ENCODE measurements at places on chromosomes 11 and 22. TPM values are rescaled to one million over a fixed set of nuclear protein-coding genes. Genes with fewer than 3 reads are reported as not detected.
A peak's percentile ranks its signal among the peaks of the same experiment; 100 is the strongest.

GRCh38 chr22:27139935-27140511 lies 482.6 kb downstream of the MIAT start:
- DNase-seq, result peak; percentile 71

DNA sequence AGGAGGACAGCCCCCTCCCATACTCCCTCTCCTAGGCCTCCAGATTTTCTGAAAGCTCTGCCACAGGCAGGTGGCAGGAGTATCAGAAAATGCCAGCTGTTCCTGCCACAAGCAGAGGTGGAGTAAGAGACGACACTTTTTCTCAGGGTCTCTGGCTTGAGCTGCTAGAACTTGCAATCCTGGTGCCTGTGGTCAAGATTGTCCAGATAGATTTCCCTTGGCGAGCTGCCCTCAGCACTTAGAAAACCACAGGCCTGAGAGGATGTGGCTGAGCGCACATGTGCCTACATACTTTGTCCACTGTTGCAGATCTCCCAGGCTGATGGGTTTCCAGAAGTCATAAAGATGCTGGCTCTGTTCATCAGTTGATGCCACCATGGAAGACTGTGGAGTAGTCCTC lies 65.7 kb upstream of the NAV2 start:
- DNase-seq, result peak; percentile 47

Gene KCNJ1
- 2.6 TPM for total RNA-seq

- DNase-seq, result no peak
Observed at GRCh38 chr11:65863889-65864705, 3.9 kb downstream of the MUS81 start.

- peak; percentile 65 for DNase-seq
Observed at GRCh38 chr11:61152816-61153592, 8.2 kb downstream of the VPS37C start.

GRCh38 chr11:62026739-62027370 lies 59.4 kb upstream of the FTH1 start:
- DNase-seq, result no peak

Gene TRPM5
- not detected for total RNA-seq

Gene HDHD5
- 11.3 TPM for total RNA-seq

DNA sequence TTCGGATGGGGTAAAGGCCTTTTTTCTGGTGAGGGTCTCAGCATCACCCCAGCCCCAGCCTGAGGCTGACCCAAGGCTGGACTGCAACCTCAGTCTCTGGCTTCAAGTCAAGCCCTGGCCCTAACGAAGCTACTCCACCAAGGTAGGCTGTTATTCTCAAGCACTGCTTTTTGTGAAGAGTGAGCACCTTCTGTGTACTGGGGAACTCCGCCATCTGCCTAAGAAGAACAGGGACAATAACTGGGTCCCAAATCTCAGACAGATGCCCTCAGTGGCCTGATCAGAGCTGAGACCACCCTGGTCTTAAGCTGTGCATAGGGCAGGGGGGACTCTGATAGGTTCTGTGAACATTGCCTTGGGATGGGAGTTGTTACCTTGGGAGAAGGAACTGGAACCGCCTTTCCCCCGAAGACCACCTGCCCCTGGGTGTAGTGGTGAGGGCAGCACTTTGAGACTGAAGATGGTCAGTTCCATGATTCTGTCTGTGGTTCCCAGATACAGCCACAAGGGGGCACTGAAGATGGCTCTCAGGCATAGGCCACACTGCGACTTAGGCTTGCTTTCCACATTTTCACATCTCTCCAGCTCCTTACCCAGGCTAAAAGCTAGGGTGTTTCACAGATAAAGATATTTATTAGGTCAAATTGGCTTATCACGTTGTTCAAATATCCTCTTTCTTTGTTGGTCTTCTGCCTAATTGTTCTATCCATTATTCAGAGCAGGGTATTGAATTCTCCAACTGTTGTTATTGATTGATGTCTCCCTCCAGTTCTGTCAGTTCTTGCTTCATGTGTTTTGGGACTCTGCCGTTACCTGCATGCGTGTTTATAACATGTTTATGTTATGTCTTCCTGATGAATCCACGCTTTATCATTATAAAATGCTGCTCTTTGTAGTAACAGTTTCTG lies 11.8 kb upstream of the UVRAG start:
- peak; percentile 70 for DNase-seq

- no peak for DNase-seq
Observed at GRCh38 chr11:10876158-10876557, 18.3 kb upstream of the ZBED5 start.

DNA sequence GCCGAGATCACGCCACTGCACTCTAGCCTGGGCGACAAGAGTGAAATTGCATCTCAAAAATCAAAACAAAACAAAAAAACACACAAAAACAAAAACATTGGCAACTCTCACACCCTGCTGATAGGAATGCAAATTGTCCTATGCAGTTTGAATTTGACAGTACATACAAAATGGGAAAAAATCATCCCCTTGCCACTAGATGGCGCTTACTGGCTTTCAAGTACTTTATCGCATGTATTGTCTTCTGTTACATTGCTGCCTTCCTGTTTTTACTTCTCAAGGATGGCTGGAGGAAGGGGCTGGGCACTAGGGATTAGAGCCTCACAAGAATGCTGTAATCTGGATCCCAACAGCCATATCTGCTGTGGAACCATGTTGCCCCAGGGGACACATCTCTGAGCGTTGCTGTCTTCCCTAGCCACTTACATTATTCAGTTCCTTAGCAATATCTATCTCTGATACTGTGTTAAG lies 59.4 kb upstream of the A4GALT start:
- peak; percentile 92 for DNase-seq

GRCh38 chr22:24146194-24146616 lies 35.1 kb upstream of the SUSD2 start:
- peak; percentile 81 for DNase-seq

DNA sequence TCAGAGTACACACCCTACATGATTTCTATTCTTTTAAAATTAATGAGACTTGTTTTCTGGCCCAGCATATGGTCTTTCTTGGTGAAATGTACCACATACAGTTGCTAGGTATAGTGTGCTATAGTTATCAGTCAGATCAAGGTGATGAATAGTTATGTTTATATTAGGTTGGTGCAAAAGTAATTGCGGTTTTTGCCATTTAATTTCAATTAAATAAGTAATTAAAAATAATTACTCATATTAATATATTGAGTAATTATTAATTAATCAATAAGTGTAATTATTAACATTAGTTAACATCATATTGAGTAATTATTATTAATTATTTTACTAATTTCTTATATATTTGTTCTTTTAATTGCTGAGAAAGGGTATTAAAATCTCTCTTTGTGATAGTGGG lies 56.1 kb downstream of the MYEOV start:
- DNase-seq, result no peak

DNA sequence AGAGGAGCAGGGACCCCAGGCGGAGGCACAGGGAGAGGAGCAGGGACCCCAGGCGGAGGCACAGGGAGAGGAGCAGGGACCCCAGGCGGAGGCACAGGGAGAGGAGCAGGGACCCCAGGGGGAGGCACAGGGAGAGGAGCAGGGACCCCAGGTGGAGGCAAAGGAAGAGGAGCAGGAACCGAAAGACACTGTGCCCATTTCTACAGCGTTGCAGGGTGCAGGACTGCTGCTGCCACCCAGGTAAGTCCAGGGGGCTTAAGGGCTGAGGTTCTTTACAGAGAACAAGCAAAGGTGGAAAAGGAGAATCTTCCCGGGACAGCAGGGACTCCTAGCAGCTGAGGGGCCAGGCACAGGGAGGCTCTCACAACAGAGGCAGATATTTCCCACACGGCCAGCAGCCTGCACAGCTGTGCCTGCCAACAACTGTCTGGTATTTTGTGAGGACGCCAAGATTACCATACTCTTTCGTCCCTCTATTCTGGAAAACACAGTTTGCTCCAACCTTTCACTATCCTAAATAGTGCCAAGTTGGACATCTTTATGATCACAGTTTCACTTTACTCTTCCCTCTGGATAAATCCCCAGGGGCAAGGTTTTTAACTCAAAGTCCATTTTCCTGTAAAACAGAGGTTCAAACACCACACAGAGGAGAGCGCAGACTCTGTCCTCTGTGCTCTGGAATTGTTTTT lies 39.4 kb downstream of the SHANK2 start:
- DNase-seq, result peak; percentile 51

GRCh38 chr11:76577226-76577920 lies 93.2 kb downstream of the LRRC32 start:
- peak; percentile 99 for DNase-seq

DNA sequence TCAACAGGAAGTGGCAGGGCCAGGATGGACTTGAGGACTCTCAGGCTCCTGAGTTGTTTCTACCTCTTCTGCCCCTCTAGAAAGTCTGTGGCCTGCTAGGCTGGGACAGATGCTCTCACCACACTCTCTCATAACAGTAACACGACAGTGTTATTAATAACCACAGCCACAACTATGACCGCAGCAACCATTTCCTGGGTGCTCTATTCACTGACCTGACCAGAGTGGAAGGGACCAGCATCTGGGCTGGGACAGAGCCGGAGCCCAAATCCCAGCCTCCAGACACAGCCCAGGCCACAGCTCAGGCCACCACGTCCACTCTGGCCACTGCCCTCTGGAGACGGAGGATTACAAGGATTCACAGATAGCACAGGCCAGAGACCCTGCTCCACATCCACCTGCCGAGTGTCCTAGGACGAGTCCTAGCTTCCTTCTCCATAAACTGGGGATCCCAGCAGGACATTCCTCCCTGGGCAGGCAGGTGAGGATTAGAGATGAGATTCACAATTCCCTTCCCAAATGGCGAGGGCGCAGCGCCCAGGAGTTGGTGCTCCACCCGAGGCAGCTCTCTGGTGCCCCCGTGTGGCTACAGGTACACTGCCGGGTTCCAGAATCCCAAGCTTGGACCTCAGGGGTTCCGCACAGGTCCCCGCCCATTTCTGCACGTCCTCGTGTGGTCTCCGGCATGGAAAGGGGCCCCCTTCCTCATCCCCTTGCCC lies 7.1 kb downstream of the PNPLA5 start:
- DNase-seq, result peak; percentile 26

- no peak for DNase-seq
Observed at GRCh38 chr11:20056109-20056949, 103.9 kb downstream of the DBX1 start.

GRCh38 chr11:62179995-62180394 lies 10.0 kb upstream of the SCGB1D1 start:
- DNase-seq, result no peak

- peak; percentile 56 for DNase-seq
Observed at GRCh38 chr11:32829680-32830412, at the start of gene PRRG4. TSS of gene PRRG4 (plus strand) at chr11:32829927. CDS start at chr11:32830530, 603 bp downstream.

DNA sequence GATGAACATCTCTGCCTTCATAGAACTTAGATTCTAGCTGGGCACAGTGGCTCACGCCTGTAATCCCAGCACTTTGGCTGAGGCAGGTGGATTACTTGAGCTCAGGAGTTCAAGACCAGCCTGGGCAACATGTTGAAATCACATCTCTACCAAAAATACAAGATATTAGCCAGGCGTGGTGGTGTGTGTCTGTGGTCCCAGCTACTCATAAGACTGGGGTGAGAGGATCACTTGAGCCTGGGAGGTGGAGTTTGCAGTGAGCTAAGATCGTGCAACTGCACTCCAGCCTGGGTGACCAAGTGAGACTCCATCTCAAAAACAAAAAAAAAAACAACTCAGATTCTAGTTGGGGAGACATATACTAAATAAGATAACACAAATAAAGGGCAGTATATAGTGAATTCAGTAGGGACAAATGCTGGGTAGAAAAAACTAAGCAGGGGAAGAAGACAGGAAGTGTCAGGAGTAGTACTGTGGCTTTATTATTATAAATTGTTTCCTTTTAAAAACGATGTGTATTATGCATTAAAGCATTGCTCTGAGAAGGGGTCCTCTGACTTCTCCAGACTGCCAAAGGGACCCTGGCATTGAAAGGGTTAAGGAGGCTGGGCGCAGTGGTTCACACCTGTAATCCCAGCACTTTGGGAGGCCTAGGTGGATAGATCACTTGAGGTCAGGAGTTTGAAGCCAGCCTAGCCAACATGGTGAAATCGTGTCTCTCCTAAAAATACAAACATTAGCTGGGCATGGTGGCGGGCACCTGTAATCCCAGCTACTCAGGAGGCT lies 46.7 kb downstream of the PACS1 start:
- DNase-seq, result no peak

Gene LRRC32
- 47.2 TPM for total RNA-seq

GRCh38 chr11:73404506-73405145 lies 28.4 kb downstream of the RELT start:
- no peak for DNase-seq

- no peak for DNase-seq
Observed at GRCh38 chr11:69666261-69666660, 8.9 kb downstream of the LTO1 start.

GRCh38 chr22:35021161-35021560 lies 44.8 kb upstream of the ISX start:
- DNase-seq, result no peak

- DNase-seq, result no peak
Observed at GRCh38 chr11:34261820-34262219, 96.0 kb downstream of the ABTB2 start.

Gene CATSPER1
- 0.48 TPM for total RNA-seq

Gene OR4D5
- 7.2 TPM for total RNA-seq

Gene PRSS23
- total RNA-seq, result 157 TPM

GRCh38 chr11:112334381-112334780 lies 73.7 kb upstream of the PLET1 start:
- no peak for DNase-seq

GRCh38 chr11:77110836-77111235 lies 8.2 kb downstream of the OMP start:
- no peak for DNase-seq

GRCh38 chr11:118282606-118283005 lies 18.5 kb upstream of the MPZL2 start:
- no peak for DNase-seq

Gene CD3D
- not detected for total RNA-seq

- peak; percentile 15 for DNase-seq
Observed at GRCh38 chr11:102680945-102681344, 24.6 kb downstream of the MMP27 start.

DNA sequence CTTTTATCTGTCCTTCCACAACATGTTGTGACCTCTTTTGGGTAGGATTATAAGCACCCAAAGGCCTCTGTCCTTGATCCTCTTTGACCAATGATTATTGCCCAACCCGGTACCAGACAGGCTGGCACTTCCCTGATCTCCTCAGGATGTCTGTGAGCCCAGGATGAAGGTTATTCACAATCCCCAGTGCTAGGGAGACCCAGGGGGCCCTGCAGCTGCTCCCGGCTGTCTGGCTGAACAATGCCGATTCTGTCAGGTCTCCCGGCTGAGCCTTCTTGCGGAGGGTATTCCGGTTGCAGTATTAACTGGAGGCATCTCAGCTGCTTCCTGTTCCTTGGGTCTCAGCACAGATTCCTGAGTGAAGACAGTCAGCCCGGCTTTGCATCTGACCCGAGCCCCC lies 71.2 kb upstream of the CDON start:
- no peak for DNase-seq

DNA sequence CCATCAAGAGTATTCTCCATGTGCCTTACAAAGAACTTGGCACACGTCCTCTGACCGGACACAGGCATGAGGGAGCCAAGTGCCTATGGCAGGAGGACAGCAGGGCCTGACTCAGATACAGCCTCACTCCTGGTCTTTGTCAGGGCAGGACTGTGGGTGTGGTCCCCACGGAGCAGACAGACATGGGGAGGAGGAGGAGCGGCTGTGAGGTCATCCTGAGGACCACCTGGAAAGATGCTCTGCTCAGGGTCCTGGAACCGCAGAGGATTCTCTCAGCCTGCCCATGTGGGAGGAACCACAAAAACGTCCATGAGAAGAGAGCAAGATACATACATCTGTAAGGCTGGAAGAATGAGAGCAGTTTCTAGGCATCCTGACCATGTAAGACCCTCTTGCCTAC lies 576.3 kb downstream of the BRD1 start:
- DNase-seq, result no peak
